ENCODE measurements at places on chromosomes 12 and 14.

DNA sequence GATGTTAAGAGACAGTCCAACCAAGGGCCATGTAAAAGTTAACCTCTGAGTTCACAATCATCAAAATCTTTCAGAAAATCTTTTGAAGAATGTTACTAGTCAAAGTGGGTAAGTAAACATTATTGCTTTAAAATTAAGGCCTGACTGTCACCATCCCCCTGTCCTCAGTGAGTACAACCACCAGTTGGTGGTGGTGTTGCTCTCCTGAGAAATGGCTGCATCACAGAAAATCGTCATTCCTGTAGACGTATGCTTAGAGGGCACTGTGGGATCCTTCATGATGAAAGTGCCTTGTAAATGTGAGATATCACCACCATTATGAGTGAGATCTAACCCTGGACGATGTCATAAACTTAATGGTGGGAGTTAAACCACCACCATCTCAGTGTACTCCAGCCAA, 451.2 kb downstream of the RPS29 start:
- no peak for DNase-seq

DNA sequence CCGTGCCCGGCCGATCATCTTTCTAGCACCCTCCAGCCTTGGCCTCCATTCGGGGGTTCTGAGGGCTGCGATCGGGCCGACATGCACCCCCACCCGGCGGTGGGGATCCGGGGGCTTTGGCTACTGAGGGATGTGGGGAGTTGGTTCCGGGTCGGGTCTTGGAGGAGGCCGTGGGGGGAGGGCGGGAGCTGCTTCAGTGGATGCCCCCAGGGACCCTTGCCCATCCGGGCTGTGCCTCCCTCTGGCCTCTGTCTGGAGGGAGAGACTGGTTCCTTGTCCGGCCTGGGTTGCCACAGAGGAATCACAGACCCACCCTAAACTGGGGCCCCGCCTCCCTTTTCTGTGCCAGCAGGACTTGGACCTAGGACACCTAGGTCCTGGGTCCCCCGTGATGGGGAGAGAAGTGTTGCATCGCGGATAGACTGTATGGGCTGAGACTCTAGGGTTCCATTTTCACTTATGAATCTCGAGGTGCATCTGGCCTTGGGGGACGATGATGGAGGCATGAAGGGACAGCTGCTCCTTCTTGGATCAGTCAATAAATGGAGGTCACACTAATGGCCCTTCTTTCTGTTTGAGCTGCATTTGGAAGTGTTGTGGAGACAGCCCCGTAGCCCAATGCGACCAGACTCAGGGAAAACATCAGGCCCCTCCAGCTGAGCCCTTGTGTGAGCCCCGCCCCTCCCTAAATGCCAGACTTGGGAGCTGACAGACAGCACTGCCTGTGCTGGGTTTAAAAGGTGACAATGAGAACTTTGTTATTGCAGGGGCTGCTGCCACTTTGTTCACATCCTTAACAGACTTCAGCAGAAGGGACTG, 577 bp downstream of the DTX3 start:
- peak; percentile 19 for DNase-seq

- no peak for DNase-seq
Observed at GRCh38 chr14:61616524-61617185, 78.7 kb upstream of the HIF1A start.

DNA sequence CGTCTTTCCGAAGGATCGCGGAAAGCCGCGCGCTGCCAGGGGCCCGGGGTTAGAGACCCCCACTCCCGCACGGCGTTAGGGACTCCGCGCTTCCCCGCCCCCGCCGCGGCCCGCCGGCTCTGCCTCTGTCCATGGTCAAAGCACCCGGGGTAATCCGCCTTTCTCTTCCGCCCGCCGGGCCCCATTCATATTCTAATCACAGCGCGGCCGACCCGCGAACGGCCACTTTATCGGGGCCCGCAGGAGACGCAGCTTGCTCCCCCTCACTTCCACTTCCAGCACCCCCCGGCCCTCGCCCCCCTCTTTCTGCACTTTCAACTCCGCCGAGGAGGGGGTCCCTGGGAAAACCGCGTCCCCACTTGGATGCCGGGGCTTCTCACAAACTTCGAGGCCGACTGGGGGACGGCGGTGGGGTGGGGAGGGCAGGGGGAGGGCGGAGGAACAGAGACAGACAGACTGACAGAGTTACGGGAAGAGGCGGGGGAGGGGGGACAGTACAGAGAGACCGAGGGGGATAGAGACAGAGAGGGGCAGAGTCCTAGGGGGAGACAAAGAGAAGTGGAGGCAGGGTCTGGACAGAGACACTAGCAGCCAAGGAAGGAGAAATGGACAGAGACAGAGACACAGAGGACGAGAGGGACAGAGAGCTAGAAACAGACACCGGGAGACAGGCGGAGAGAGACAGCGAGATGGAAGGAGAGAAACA, 1.1 kb upstream of the RFX4 start:
- peak; percentile 32 for DNase-seq

- no peak for DNase-seq
Observed at GRCh38 chr14:40004871-40005500, 572.8 kb upstream of the FBXO33 start.

DNA sequence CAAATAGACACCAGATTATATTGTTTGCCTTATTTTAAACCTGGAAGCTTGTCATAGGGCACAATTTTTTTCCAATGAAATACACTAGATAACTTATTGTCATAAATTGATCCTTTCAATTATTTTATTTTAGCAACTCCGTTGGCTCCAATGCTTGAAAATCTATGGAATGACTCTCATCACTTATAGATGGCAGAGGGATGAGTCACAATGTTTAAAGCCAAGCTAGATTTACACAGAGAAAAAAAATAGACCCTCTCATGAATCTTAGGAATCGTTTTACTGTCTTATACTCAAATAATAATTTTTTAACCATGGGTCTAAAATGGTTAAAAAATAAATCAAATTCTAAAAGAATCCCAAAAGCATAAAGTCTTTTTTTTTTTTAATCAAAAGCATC, 1276.6 kb upstream of the FLRT2 start:
- no peak for DNase-seq

DNA sequence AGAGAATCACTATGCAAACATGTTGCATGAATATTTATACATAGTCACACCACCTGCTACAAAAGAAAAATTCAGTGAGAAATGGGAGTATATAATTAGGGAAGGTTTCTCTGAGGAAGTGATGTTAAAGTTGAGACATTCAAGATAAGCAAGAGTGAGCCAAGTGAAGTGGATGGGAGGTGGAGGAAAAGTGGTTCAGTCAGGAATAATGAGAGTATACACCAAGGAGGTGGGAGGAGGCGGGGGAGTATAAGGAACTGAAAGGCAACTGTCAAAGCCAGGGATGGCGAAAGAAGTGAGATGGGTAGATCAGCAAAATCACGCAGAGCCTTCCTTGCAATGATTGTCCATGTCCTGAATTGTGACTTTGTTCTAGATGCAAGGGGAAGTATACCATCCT, 33.7 kb downstream of the PRKD1 start:
- no peak for DNase-seq

- DNase-seq, result no peak
Observed at GRCh38 chr12:53954694-53955035, at the start of gene HOXC12. HOXC12 (plus strand) TSS chr12:53954903; CDS start chr12:53954930, 27 bp downstream.

GRCh38 chr12:124565656-124566160, 1.7 kb downstream of the NCOR2 start:
- DNase-seq, result no peak

GRCh38 chr14:105212541-105213300, 31.6 kb upstream of the NUDT14 start:
- no peak for DNase-seq

Data from hematopoietic multipotent progenitor cell (in vitro differentiated cells).